ENCODE measurements at places on chromosomes 5 and 9.

DNA sequence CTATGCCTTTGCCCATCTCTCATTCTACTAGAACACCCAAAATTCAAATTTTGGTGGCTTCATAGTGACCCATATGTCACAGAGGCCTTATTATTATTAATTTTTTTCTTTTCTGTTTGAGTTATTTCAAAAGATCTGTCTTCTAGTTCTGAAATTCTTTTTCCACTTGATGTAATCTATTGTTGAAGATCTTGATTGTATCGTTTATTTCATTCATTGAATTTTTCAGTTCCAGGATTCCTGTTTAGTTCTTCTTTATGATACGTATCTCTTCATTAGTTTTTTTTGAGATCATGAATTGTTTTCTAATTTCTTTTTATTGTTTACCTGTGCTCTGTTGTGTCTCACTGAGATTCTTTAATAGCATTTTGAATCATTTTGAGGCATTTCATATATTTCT, 24.6 kb upstream of the APBA1 start:
- no peak for DNase-seq

DNA sequence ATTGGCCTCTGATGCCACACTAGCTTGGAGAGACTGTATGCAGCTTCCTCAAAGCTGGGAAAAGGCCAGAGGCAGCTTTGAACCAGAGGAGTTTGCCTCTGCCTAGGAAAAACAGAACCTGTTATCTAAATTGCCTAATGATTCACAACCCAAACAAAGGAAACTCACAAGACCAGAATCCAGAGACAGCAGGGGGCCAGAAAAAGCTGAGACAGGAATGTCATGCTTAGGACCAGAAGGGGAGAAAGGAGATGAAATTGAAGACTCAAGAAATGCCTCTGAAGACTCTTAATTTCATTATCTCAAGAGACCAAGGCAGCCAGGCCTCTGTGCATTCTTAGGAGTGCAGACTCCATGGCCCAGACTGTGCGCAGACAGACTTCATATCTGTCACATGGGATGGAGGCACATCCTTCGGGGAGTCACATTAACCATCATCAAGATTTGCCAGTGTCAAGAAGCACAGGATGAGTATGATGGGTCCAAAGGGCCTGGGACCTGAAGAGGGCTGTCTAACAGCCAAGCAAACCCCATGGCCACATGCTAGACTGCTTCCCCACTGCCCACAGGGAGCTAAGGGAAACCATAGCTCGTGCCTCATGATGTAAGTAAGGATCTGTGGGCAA, 57.3 kb downstream of the ARSB start:
- no peak for DNase-seq

- no peak for DNase-seq
These were observed 448.8 kb downstream of the TLE4 start for GRCh38 chr9:80020530-80020929.

DNA sequence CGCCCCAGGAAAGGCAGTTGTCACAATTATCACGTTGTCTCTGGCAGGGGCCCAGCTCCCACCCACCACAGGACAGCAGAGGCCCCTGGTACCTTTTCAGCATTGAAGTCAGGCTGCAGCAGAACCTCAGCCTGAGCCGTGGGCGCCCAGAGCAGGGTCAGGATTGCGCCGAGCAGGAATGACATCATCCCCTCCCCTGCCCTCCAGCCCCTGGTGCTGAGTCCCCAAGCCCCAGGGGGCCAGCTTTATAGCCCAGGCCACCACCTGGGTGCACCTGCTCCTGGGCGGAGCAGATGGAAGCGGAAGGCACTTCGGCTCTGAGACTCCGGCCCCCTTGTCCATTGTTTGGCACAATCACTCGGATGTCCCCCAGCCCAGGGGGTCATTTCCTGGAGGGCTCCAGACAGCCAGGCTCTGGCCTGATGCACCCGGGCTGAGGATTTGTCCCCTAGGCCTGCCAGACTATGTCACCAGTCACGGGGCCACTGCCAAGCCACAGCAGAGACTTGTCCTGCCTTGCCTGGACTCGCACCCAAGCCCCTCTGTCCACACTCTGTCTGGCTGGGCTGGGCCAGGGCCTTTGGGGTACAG, at the start of gene LCN15:
TSS of gene LCN15 (minus strand) at position 218 of the 591 bp plus-strand sequence. CDS start at position 188, 30 bp downstream.
- no peak for DNase-seq

DNA sequence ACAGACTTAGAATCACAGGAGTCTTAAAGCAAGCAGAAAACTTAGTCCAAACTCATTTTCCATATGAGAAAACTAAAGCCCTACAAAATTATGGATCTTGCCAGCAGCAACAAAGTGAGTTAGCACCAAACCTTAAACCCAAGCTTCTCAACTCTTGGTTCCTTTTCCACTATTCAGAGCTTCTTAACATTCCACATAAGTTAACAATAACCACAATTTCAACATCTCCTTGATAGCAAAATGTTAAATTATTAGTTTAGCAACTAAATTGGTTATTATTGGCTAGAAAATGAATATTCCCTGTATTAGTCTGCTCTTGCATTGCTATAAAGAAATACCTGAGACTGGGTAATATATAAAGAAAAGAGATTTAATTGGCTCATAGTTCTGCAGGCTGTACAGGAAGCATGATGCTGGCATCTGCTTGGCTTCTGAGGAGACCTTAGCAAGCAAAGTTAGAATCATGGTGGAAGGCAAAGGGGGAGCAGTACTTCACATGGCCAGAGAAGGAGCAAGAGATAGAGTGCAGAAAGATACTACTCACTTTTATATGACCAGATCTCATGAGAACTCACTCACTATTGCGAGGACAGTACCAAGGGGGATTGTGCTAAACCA, 26.2 kb upstream of the ARSB start:
- DNase-seq = no peak

- no peak for DNase-seq
These were observed 4.4 kb upstream of the OTULINL start for GRCh38 chr5:14577079-14577725.

GRCh38 chr9:71683598-71684235, 84.6 kb downstream of the CEMIP2 start:
- peak; percentile 35 for DNase-seq

GRCh38 chr9:97740848-97741821, 44.0 kb upstream of the XPA start:
- DNase-seq = no peak

- DNase-seq = no peak
These were observed 80.0 kb downstream of the MAN2A1 start for GRCh38 chr5:109769597-109770291.

DNA sequence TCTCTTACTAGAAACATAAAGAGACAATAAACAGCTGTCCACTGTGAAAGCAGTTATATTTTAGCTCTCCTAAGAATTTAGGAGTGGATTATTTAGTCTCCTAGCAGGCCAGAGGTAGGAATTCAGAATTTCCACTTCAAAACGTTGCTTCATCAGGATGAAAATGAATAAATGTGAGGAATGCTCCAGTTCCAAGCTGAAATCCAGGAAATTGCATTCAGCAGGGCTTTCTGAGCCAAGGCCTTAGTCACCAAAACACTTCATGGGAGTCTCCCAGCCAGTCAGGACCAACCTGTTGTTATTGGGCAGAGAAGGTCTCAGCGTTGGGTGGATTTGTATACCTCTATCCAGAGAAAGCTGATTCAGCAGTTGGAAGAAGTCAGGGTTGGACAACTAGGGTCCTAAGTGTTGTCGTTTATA, 1040.3 kb downstream of the TLE1 start:
- no peak for DNase-seq

DNA sequence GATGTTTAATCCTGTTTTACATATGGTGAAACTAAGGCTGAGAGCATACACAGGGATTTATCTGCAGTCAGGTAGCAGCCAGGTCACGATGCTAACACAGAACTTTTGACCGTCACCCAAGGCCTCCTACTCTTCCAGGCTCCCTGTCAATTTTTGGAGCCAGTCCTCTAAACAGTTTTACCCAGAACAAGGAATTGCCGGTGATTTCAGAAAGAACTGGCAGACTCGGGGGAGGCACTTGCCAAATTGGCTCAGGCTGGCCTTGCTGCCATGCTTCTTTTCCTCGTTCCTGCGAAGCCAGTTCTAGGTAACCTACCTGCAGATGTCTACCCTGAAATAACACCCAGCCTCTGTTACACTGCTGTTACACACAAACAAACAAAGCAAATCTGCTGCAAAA, 21.2 kb downstream of the GRIA1 start:
- DNase-seq = no peak

DNA sequence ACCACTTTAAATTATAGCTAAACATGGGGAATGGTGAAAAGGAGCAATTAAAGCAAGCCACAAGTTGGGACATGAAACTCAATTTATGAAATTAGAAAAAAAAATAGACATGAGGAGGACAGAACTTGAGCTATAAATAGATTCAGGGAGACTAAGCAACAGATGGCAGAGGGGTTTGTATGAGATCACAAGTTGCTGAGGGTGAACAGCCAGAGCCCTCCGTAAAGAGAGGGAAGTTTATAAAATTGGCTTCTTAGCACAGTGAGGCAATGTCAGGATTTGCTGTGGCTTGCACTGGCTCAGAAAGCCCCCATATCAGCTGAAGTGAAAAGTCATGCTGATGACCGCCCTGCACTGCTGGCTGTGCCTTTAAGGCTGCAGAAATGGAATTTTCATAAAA, 443.4 kb upstream of the CD180 start:
- DNase-seq = no peak

GRCh38 chr5:142466195-142466971, 141.6 kb upstream of the SPRY4 start:
- DNase-seq = no peak

GRCh38 chr9:84804951-84805694, 135.6 kb downstream of the NTRK2 start:
- DNase-seq = no peak

DNA sequence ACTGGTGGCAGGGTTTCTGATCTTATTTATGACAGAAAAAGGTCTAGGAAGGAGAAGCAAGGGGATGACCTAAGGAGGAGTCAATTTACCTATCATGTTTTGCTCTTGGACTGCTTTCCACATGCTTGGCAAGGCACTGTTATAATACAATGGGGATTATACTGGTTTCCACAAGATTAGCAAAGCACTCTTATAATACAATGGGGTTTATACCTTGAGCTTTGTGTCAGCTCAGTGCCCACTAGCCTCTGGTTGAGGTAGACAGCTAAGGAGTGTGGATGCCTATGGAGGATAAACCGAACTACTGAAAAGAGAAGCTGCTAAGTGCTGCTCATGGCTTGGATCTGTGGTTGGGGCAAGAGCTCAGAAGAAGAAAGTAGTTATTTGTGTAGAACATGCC, 68.7 kb downstream of the MRPS27 start:
- no peak for DNase-seq

DNA sequence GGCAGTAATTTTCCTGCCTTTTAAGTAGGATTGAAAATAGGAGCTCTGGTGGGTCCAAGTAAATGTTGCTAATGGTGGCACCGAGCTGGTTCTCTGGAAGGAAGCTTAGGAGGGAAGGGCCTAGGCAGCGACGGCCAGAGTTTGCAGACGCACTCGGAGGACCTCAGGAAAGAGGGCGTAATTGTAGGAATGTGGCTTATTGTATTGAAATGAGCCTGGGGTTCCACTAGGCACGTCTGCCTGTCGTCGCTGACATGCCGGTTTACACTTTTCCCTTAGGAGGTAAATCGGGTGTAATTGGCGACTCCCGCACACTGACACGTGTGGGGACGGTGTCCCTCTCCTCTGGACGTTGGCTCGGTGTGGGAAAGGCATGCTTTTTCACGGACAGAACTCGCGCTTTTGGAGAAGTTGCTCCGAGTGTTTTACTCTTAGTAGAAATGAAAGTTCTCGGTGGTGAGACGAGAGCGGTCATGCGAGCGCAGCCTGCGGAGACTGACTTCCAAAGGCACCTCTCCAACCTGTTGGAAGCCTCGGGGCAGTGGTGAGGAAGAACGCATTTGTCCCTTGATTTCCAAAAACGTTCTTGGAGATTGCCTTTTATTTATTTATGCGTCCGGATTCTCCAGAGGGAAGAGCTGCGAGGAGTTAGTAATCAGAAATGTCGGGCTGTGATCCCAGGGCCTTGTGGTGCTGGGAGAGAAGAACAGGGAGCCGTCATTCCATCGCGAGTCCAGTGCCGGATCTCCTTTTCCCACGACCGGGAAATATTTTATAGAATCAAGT, 1.3 kb downstream of the NR4A3 start:
- DNase-seq = peak; percentile 29

DNA sequence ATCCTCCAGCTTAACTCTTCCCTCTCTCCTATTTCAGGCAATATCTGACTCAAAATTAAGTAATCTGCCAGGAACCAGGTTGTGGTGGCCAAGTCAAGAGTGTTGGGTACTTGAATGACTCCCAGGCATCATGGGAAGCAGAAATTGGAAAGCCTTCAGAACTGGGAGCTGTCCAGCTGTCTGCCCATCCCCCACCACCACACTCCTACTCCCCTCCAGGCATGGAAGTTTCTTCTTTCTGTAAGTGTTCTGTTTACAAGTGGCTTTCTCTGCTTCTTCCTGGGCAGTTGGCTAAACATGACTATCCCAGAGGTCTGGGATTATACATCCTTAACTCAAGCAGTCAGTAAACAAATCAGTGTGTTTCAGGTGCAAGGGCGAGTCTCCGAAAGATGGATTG, 14.6 kb upstream of the PBX3 start:
- DNase-seq = no peak

DNA sequence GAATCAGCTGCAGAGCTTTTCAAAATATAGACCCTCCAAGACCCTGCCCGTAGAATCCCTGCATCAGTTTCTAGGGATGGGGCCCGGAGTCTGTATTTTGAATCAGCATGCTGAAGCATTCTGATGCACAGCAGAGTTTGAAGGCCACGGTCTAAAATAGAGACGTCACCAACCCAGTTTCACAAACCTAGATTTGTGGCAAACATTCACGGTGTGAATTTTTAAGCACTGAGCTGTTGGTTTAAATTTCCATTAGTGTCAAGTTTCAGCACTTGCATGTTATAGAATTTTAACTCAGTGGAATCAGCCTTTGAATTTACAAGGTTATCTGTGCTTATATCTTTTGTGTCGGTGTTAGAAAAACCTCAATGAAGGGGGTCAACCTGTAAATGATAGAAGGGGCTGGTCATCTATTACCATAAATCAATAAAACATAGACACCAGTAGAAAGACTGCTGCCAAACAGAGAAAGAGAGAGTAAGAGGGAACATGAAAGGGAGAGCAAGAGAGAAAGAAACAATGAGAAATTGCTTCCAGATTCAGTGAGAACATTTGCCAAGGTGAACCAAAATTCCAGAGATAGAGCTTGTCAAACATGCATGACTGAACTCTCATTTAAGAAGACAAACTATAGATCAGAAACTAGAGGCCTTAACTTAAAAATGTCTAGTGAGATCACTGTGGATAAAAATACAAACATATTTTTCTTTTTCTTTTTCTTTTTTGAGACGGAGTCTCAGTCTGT, 414.9 kb downstream of the ZSWIM6 start:
- no peak for DNase-seq

- no peak for DNase-seq
These were observed 676.4 kb downstream of the PRELID2 start for GRCh38 chr5:145158730-145159129.

DNA sequence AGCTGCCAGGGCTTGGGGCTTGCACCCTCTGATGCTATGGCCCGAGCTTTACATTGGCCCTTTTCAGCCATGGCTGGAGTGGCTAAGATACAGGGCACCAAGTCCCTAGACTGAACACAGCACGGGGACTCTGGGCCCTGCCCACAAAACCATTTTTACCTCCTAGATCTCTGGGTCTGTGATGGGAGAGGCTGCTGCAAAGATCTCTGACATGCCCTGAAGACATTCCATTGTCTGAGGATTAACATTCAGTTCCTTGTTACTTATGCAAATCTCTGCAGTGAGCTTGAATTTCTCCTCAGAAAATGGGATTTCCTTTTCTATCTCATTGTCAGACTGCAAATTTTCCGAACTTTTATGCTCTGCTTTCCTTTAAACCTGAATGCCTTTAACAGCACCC, 337.0 kb upstream of the SMC2 start:
- no peak for DNase-seq
